Muscle of arm (tissue), 14 donors: ENCODE measurements at places on chromosomes 1 and 21. TPM values are rescaled to one million over a fixed set of nuclear protein-coding genes. Genes with fewer than 3 reads are reported as not detected.

DNA sequence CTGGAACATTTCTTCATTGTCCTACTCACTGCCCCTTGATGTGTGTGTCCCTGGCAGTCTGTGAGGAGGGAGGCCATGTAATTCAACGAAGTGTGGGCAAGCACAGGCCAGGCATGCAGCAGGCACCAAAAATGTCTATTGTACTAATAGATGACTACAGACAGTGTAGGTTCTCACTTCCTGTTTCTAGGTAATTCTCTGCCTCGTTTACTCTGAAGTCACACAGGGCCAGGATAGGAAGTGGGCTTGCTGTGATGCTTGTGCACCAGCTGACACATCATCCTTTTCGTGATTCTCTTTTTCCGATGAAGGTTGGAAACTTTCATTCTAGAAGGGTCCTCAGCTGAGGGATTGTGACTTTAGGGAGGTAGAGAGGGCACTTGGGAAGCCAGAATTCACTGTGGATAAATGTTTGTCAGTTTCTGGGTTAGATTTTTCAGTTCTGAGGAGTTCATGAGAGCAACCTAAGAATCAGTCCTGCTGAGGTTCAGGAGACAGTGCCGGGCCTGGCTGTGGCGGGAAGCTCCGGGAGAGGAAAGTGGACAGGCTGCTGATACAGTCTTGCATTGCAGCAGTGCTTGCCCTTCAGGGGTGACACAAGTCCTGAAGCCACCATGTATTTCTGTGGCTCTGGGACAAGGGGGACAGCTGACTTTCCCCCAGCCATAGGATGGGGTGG is 4.3 kb upstream of the CSF1 start:
- DNase-seq, result no peak

The PDZK1 gene
- polyA plus RNA-seq, result 1.1 TPM

DNA sequence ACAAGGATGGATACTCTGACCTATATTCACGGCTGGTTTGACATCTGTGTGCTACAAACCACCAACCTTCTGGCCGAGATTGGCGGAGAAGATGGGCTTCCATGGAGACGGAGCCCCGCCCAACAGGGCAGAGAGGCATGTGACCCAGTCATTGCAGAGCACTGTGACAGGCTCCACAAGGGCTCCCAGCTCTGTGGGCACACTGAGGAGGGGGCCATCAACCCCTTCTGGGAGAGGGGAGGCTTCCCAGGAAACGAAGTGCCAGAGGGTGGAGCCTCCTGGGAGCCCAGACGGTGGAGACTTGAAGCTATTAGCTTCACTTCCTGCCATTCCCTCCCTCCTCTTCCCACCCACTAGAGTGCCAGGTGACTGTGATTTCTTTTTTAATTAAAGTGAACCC is 71.6 kb upstream of the IFFO2 start:
- no peak for DNase-seq

The PPFIA4 gene
- 28.6 TPM for polyA plus RNA-seq

DNA sequence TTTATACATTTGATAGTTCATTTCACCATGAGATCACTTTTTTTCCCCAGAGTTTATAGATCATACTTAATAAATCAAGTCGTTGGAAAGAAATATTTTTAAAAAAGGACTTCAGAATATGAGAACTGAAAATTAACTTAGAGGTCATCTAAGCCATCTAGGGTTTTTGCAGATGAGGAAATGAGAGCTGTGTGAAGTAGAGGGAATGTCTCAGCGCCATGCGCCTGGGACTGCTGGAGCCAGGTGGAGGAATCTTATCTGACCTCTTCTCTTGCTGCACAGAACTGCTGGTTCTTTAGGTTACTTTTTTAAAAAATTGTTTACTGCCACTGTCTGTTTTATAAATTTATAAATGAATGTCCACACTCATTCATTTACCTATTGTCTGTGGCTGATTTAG is 11.5 kb downstream of the SH3BGR start:
- DNase-seq, result no peak

GRCh38 chr1:94043738-94044289 is 77.1 kb downstream of the ABCA4 start:
- DNase-seq, result no peak

DNA sequence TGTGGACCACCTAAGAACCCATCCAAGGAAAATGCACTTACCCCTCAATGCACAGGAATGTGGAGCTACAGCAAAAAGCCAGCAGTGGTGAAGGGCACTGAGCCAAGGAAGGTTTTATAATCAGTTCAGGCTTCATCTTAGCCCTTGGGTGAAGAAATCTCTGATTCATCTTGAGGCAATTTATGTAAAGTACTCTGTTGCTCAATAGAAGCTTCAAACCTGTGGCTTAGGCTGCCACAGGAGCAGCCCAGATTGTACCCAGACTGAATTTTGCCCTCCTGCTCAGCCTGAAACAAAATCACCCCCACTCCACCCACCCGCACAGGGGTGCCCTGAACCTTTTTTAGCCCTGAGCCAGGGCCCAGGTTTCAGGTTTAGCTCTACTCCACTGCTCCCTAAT is at the start of gene S100A12:
TSS of gene S100A12 (minus strand) at position 111 of the 400 bp plus-strand sequence. CDS start 1,029 bp downstream, outside the sequence.
- DNase-seq, result no peak

DNA sequence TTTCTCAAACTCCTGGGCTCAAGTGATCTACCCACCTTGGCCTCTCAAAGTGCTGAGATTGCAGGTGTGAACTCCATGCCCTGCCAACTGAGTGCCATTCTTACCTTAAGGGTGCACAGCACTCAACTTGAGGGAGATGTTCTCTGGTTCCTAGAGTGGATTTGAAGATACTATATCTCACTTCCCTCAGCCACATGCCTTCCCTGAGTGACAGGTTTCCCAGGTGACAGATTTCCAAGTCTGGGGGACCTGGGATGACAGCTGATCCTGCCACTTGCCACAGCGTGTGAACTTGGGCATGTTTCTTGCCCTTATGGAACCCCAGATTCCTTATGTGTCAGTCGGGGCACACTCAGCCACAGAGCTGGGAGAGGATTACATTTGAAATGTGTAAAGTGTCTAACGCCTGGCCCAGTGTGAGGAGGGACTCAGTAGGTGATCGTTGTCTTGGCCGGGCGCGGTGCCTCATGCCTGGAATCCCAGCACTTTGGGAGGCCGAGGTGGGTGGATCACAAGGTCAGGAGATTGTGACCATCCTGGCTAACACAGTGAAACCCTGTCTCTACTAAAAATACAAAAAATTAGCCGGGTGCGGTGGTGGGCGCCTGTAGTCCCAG is 29.6 kb upstream of the BTG2 start:
- DNase-seq, result no peak

The HJV gene
- 322 TPM for polyA plus RNA-seq

- no peak for DNase-seq
These were observed 39.7 kb upstream of the EXO1 start for GRCh38 chr1:241808265-241808664.

GRCh38 chr21:41580758-41581554 is 73.0 kb upstream of the TMPRSS2 start:
- no peak for DNase-seq
